CMK (cell line): ENCODE measurements at places on chromosomes 7 and 10.

GRCh38 chr10:95896071-95896850, 11.5 kb upstream of the CC2D2B start:
- DNase-seq: no peak

DNA sequence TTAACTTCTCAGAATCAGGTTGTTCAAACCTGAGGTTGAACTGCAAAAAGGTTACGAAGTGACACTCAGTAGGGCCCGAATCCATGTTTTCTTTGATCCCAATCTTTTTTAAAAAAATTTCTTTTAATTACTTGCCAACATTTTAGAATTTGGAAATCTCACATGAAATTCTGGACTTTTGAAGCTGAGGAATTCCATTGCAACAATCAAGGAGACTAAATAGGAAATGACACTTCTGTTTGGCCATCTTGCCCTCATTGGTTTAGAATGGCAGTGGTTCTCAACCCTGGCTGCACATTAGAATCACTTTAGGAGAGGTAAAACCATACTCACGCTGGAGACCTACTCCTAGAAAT, 471 bp upstream of the TOMM7 start:
- no peak for DNase-seq

DNA sequence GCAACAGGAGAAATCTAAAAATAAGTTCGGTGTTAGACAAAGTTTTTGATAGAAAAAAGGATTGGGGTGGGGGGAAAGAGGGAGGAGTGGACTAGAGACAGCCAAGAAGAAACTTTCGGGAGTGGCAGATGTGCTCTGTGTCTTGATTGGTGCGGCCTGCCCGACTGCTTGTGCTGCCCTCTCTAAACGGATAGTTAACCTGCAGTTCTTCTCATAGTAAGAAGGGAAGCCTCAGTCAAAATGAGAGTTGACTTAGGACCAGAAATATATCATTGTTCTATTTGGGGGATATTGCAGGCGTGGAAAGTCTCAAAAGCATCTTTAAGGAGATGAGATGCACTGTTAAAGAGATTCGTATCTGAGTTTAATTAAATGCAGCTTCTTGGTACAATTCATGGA, 39.3 kb downstream of the UBE3C start:
- DNase-seq: no peak

- no peak for DNase-seq
Measured at GRCh38 chr10:60209874-60210570, 179.7 kb downstream of the ANK3 start.
